ENCODE measurements at places on chromosomes 6 and 20. TPM values are rescaled to one million over a fixed set of nuclear protein-coding genes. Genes with fewer than 3 reads are reported as not detected.
A peak's percentile ranks its signal among the peaks of the same experiment; 100 is the strongest.

Gene HLA-DRA
- total RNA-seq, result 61.9 TPM

DNA sequence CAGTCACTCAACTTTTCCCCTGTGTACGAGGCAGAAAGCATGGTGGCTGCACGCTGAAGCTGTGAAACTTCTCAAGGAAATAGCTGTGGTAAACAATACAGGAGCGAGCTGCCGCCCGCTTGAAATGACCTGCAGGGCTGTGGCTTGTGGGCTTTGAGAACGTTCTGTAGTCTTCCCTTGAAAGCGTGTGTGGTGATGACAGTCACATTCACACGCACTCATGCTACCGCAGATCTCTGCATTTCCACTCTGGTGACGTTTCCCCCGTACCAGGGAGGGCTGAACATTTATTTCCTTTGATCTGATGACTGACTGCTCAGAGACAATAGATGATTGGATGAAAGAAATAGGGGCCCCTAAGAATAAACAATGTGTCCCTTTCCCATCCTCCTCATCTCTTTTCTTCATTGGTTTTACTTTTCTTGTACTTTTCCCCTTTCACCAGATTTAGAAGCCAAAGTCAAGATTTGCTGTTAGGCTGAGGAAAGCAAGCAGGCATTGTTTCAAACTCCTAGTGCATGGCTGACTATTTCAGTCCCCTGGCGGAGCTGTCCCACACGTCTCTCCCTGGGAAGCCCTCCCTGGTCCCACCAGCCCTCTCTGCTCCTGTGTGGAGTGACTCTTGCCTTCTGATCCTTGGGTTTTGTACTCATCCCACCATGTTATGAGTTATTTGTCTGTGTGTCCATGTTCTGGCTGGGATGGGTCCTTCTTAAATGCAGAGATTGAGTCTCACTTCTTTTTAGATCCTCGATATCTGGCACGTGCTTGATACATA lies 3.9 kb downstream of the SYTL3 start:
- no peaks in the 10 kb centered on the region for H3K27me3 ChIP-seq
- DNase-seq, result no peak
- no peaks in the 10 kb centered on the region for H3K36me3 ChIP-seq
- H3K4me1 ChIP-seq, result peaks cover 20% of the 10 kb centered on the region
- H3K4me3 ChIP-seq, result no peak overlapping the region
- H3K27ac ChIP-seq, result peak overlapping the region; percentile 90

GRCh38 chr20:16166737-16167136 lies 406.5 kb downstream of the KIF16B start:
- no peaks in the 10 kb centered on the region for H3K36me3 ChIP-seq
- no peaks in the 10 kb centered on the region for H3K4me1 ChIP-seq
- no peak for DNase-seq
- H3K27me3 ChIP-seq, result no peaks in the 10 kb centered on the region
- no peak overlapping the region for H3K4me3 ChIP-seq

GRCh38 chr20:15419856-15420255 lies 1082.4 kb upstream of the FLRT3 start:
- no peak overlapping the region for H3K4me3 ChIP-seq
- DNase-seq, result no peak
- no peaks in the 10 kb centered on the region for H3K4me1 ChIP-seq
- no peak overlapping the region for H3K27ac ChIP-seq
- H3K36me3 ChIP-seq, result no peaks in the 10 kb centered on the region
- H3K27me3 ChIP-seq, result no peaks in the 10 kb centered on the region

All from gastrocnemius medialis (tissue), 4 donors.